ENCODE measurements at places on chromosomes 7 and 10. TPM values are rescaled to one million over a fixed set of nuclear protein-coding genes. Genes with fewer than 3 reads are reported as not detected.
A peak's percentile ranks its signal among the peaks of the same experiment; 100 is the strongest.

- DNase-seq: no peak
- peaks cover 6% of the 10 kb centered on the region for H3K4me1 ChIP-seq
- no peaks in the 10 kb centered on the region for H3K36me3 ChIP-seq
- no peak overlapping the region for H3K4me3 ChIP-seq
- H3K27ac ChIP-seq: no peak overlapping the region
Observed at GRCh38 chr7:1131471-1132265, 28.3 kb downstream of the ZFAND2A start.

DNA sequence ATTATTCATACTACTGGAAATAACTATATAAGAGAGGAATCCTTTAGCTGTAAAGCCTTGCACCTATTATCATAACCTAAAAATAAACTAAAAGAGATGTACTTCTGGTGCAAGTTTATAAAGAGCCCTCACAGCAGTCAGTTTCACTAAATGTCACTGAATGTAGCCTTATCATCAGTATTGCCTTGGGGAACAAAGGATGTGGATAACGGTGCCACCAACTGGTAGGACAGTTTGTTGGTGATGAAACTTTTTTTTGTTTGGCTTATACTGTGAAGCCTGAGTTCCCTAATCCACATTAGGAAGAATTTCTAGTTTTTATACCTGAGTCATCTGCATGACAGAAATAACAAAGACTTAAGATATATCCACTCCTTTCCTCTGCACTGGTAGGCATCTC, 117.9 kb upstream of the COL1A2 start:
- H3K27me3 ChIP-seq: no peaks in the 10 kb centered on the region
- no peak overlapping the region for H3K27ac ChIP-seq
- no peaks in the 10 kb centered on the region for H3K4me1 ChIP-seq
- H3K4me3 ChIP-seq: no peak overlapping the region
- H3K36me3 ChIP-seq: no peaks in the 10 kb centered on the region

GRCh38 chr7:102463841-102464576, 654 bp downstream of the ALKBH4 start:
- peaks cover 26% of the 10 kb centered on the region for H3K4me1 ChIP-seq
- no peaks in the 10 kb centered on the region for H3K27me3 ChIP-seq
- no peak for DNase-seq
- no peaks in the 10 kb centered on the region for H3K36me3 ChIP-seq
- peak overlapping the region; percentile 72 for H3K27ac ChIP-seq

GRCh38 chr10:97522937-97523336, 24.2 kb downstream of the UBTD1 start:
- DNase-seq: no peak
- H3K4me3 ChIP-seq: no peak overlapping the region
- H3K4me1 ChIP-seq: peaks cover 3% of the 10 kb centered on the region
- peak overlapping the region; percentile 47 for H3K27ac ChIP-seq
- H3K27me3 ChIP-seq: peaks cover 31% of the 10 kb centered on the region

- DNase-seq: no peak
- H3K36me3 ChIP-seq: peaks cover 5% of the 10 kb centered on the region
Observed at GRCh38 chr7:97025130-97025499, 484 bp upstream of the DLX5 start.

- H3K27me3 ChIP-seq: peaks cover 78% of the 10 kb centered on the region
- H3K36me3 ChIP-seq: peaks cover 6% of the 10 kb centered on the region
- no peak for DNase-seq
- H3K27ac ChIP-seq: peak overlapping the region; percentile 86
- H3K4me1 ChIP-seq: peaks cover 33% of the 10 kb centered on the region
- H3K4me3 ChIP-seq: peak overlapping the region; percentile 84
Observed at GRCh38 chr7:27198871-27199801, 755 bp downstream of the HOXA13 start.

- DNase-seq: no peak
- H3K27me3 ChIP-seq: no peaks in the 10 kb centered on the region
- H3K36me3 ChIP-seq: peaks cover 12% of the 10 kb centered on the region
- H3K27ac ChIP-seq: peak overlapping the region; percentile 6
- H3K4me3 ChIP-seq: no peak overlapping the region
Observed at GRCh38 chr10:21689881-21690280, 155.8 kb downstream of the MLLT10 start.

DNA sequence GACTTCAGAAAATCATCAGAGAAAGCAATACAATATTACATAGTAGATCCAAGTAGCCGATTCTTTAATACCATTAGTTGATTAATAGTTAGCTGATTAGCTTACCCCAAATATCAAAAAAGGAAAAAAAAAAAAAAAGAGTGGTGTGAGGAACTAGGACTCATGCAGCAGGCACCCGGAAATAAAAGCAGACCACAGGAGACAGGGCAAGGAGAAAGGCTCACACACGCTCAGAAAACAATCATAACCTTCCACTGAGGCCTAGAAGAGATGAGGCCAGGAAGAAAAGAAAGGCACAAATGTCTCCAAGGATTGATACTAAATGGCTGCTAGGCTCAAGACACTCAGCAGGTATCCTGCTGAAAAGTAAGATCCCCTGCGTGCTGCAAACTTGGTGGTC, 25.9 kb downstream of the TRDMT1 start:
- DNase-seq: no peak
- no peaks in the 10 kb centered on the region for H3K27me3 ChIP-seq

GRCh38 chr10:58742141-58742540, 229.5 kb downstream of the BICC1 start:
- H3K27me3 ChIP-seq: peaks cover 6% of the 10 kb centered on the region
- no peak overlapping the region for H3K4me3 ChIP-seq
- DNase-seq: no peak
- no peak overlapping the region for H3K27ac ChIP-seq

DNA sequence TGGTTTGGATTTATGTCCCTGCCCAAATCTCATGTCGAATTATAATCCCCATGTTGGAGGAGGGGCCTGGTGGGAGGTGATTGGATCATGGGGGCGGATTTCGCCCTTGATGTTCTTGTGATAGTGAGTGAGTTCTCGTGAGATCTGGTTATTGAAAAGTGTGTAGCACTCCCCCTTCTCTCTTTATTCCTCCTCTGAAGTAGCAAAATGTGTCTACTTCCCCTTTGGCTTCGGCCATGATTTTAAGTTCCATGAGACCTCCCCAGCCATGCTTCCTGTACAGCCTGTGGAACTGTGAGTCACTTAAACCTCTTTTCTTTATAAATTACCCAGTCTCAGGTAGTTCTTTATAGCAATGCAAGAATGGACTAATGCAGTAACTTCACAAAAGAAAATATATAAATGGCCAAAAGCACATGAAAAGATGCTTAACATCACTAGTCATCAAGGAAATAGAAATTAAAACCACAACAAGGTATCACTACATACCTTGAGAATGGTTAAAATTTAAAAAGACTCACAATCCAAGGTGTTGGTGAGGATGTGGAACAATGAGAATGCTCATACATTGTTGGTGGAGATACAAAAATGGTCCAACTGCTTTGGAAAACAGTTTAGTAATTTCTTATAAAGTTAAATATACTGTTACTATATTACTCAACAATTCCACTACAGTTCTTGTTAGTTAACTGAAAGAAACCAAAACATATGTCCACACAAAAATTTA, 218.7 kb downstream of the SNX10 start:
- H3K27ac ChIP-seq: no peak overlapping the region
- no peak for DNase-seq
- H3K4me1 ChIP-seq: no peaks in the 10 kb centered on the region

GRCh38 chr7:149719050-149719899, 54.1 kb downstream of the ZNF467 start:
- no peaks in the 10 kb centered on the region for H3K36me3 ChIP-seq
- no peaks in the 10 kb centered on the region for H3K27me3 ChIP-seq
- H3K27ac ChIP-seq: no peak overlapping the region
- peaks cover 26% of the 10 kb centered on the region for H3K4me1 ChIP-seq
- no peak for DNase-seq
- no peak overlapping the region for H3K4me3 ChIP-seq

GRCh38 chr10:21208666-21209316, 311.7 kb upstream of the NEBL start:
- no peak overlapping the region for H3K4me3 ChIP-seq
- H3K27ac ChIP-seq: no peak overlapping the region
- DNase-seq: no peak
- no peaks in the 10 kb centered on the region for H3K4me1 ChIP-seq
- no peaks in the 10 kb centered on the region for H3K36me3 ChIP-seq

GRCh38 chr7:4245866-4246470, 436.1 kb upstream of the FOXK1 start:
- no peak for DNase-seq
- H3K27ac ChIP-seq: no peak overlapping the region
- H3K4me1 ChIP-seq: no peaks in the 10 kb centered on the region
- no peak overlapping the region for H3K4me3 ChIP-seq
- H3K36me3 ChIP-seq: no peaks in the 10 kb centered on the region

The ZNF853 gene
- total RNA-seq: 0.85 TPM

The ADCYAP1R1 gene
- total RNA-seq: not detected

The GCK gene
- 0.45 TPM for total RNA-seq

The PHKG1 gene
- total RNA-seq: 6.2 TPM

The UBTD1 gene
- total RNA-seq: 1.4 TPM

The SLC26A5 gene
- total RNA-seq: not detected

The EBLN1 gene
- not detected for total RNA-seq

The GPER1 gene
- total RNA-seq: not detected

The RNF133 gene
- not detected for total RNA-seq

The ANKRD2 gene
- not detected for total RNA-seq

The SPOCK2 gene
- 603 TPM for total RNA-seq

The TLX1 gene
- total RNA-seq: not detected

The VAX1 gene
- not detected for total RNA-seq

The HMX3 gene
- 0.39 TPM for total RNA-seq
